ENCODE measurements at places on chromosomes 12 and 14.

DNA sequence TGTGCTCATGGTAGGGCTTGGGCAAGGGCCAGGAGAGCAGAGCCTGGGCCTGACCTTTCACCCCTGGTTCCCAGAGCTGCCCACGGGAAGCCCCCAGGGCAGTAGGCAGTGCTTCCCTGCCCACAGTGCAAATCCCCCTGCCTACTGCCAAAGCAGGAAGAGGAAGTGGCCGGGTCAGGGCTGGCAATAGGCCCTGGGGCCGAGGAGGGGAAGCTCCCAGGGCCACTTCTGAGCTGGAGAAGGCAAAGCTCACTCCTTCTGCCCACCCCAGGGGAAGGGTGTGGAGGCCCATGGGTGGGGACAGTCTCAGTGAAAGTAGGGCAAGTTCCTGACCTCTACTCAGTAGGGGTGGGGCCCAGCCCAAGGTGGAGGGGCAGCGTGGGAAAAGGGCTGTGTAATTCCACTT, 5.4 kb upstream of the NR4A1 start:
- H3K27me3 ChIP-seq, result no peaks in the 10 kb centered on the region
- H3K4me1 ChIP-seq, result peaks cover 77% of the 10 kb centered on the region
- no peak overlapping the region for H3K4me3 ChIP-seq
- no peak for DNase-seq

- H3K27ac ChIP-seq, result no peak overlapping the region
- no peaks in the 10 kb centered on the region for H3K36me3 ChIP-seq
- H3K4me3 ChIP-seq, result no peak overlapping the region
- no peaks in the 10 kb centered on the region for H3K27me3 ChIP-seq
- no peak for DNase-seq
Measured at GRCh38 chr12:7160183-7160582, 29.3 kb upstream of the PEX5 start.

DNA sequence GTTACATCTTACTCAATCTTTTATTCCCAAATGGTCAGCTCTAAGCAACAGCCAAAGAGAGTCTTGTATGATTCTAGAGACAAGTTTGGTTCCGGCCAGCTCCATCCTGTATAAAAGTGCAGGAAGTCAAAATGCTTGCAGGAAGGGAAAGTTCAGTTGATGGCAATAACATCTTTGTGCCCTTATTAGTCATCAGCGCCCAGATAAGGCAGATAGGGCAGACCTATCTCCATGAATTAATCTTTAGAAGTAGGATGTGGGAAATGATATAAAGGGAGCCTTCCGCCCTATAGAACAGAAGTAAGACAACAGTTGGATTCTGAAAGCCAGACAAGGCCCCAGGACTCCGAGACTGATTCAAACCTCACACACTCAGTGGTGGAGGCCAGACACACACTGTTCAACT, 6.4 kb downstream of the GNS start:
- peaks cover 12% of the 10 kb centered on the region for H3K4me1 ChIP-seq
- no peak overlapping the region for H3K4me3 ChIP-seq
- DNase-seq, result peak; percentile 19
- H3K27ac ChIP-seq, result no peak overlapping the region
- peaks cover 10% of the 10 kb centered on the region for H3K36me3 ChIP-seq
- H3K27me3 ChIP-seq, result no peaks in the 10 kb centered on the region

GRCh38 chr12:25757037-25757665, 201.3 kb upstream of the RASSF8 start:
- no peak for DNase-seq
- H3K27ac ChIP-seq, result no peak overlapping the region
- no peaks in the 10 kb centered on the region for H3K4me1 ChIP-seq
- no peaks in the 10 kb centered on the region for H3K36me3 ChIP-seq
- H3K27me3 ChIP-seq, result no peaks in the 10 kb centered on the region

DNA sequence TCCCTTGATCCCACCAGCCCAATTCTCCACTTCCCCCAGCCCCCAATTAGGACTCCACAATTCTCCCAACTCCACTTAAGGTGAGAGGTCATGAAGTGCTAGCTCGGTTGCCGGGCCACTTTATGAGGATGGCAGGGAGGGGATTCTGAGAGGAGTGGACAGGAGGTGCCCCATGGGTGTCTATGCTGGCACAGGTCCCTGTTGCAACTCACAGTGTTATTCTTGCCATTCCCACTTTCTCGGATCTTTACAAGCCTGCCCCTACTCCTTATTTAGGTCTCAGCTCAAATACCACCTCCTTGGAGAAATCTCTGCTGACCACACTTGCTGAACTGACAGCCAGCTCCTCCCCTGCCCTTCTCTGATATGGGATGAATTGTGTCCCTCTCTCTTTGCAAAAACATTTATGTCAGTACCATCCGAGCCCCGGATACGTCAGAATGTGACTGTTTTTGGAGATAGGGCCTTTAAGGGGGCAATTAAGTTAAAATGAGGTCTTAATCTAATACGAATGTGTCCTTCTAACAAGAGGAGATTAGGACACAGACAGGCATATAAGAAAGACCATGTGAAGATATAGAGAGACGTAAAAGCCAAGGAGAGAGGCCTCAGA, 4.2 kb upstream of the LGALS3 start:
- H3K4me3 ChIP-seq, result no peak overlapping the region
- no peaks in the 10 kb centered on the region for H3K36me3 ChIP-seq
- peaks cover 50% of the 10 kb centered on the region for H3K4me1 ChIP-seq
- no peak for DNase-seq
- H3K27me3 ChIP-seq, result no peaks in the 10 kb centered on the region

- H3K27me3 ChIP-seq, result no peaks in the 10 kb centered on the region
- no peak for DNase-seq
- H3K27ac ChIP-seq, result no peak overlapping the region
- peaks cover 44% of the 10 kb centered on the region for H3K4me1 ChIP-seq
Measured at GRCh38 chr14:52876806-52877205, 74.0 kb downstream of the FERMT2 start.

DNA sequence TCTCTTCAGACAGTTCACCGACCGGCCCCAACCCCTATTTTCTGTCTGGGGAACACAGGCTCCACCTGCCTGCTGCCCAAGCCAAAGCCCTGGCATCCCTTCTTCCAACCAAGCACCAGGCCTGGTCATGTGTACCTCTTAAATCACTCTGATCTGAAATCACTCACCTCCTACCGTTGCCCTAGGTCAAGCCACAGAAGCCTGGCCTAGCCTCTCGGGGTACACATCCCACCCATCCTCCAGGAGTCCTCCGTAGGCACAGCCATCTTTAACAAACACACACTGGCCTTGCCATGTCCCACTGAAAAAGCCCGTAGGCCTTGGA, 81.8 kb downstream of the IRF2BPL start:
- no peak overlapping the region for H3K4me3 ChIP-seq
- no peak for DNase-seq
- peak overlapping the region; percentile 57 for H3K27ac ChIP-seq
- no peaks in the 10 kb centered on the region for H3K36me3 ChIP-seq

DNA sequence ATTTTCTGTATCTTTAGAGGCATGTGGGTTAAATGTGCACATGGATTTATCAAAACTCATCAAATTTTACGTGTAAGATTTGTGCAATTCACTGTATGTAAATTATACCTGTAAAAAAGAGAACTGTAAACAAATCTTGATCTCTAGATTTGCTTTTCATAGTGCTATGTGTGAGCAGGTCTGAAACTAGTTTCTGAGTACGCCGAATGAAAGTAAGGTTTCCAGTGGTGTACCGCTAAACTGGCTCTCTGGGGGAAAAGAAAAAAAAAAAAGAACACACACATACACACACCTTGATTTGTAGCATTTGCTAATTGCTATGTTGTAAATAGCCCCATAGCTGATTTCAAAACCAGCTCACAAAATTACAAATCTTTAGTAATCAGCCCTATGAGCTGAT, 8.6 kb upstream of the SLC41A2 start:
- H3K27ac ChIP-seq, result no peak overlapping the region
- H3K4me3 ChIP-seq, result no peak overlapping the region
- no peaks in the 10 kb centered on the region for H3K36me3 ChIP-seq
- H3K27me3 ChIP-seq, result no peaks in the 10 kb centered on the region

- H3K4me3 ChIP-seq, result no peak overlapping the region
- H3K36me3 ChIP-seq, result peaks cover 7% of the 10 kb centered on the region
- DNase-seq, result no peak
- H3K27me3 ChIP-seq, result no peaks in the 10 kb centered on the region
- H3K4me1 ChIP-seq, result no peaks in the 10 kb centered on the region
- no peak overlapping the region for H3K27ac ChIP-seq
Measured at GRCh38 chr12:44384136-44384535, 492.0 kb downstream of the NELL2 start.

DNA sequence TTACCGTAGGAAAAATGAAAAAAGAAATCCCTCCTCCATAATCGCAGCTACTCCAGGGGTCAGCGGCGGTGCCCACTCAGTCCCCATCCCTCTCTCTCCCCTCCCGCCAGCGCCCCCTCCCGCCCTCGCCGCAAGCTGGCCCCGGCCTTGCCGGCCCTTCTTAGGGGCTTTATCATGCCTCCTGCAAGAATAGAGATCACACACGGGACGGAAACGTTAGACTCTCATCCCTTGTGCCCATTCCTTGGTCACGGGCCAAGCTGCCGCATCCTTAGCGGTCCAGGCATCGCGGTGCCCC, 692 bp upstream of the COX14 start:
- H3K27ac ChIP-seq, result peak overlapping the region; percentile 79
- H3K36me3 ChIP-seq, result peaks cover 3% of the 10 kb centered on the region
- H3K4me1 ChIP-seq, result peaks cover 50% of the 10 kb centered on the region
- DNase-seq, result no peak
- peak overlapping the region; percentile 30 for H3K4me3 ChIP-seq
- no peaks in the 10 kb centered on the region for H3K27me3 ChIP-seq

DNA sequence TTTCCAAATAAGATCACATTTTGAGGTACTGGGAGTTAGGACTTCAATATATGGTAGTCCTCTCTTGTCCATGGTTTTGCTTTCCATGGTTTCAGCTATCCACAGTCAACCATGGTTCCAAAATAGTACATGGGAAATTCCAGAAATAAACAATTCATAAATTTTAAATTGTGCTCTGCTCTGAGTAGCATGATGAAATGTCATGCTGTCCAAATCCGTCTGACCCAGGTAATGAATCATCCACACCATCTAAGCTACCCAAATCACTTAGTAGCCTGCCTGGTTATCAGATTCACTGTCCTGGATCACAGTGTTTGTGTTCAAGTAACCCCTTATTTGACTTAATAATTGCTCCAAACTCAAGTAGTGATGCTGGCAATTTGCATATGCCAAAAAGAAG, 197.9 kb downstream of the TMTC3 start:
- no peak overlapping the region for H3K27ac ChIP-seq
- H3K4me1 ChIP-seq, result no peaks in the 10 kb centered on the region
- DNase-seq, result no peak
- no peak overlapping the region for H3K4me3 ChIP-seq
- no peaks in the 10 kb centered on the region for H3K27me3 ChIP-seq

GRCh38 chr14:95518045-95518751, 1.7 kb upstream of the SYNE3 start:
- no peak overlapping the region for H3K4me3 ChIP-seq
- H3K27ac ChIP-seq, result no peak overlapping the region
- H3K27me3 ChIP-seq, result no peaks in the 10 kb centered on the region
- no peak for DNase-seq

GRCh38 chr14:92704821-92705220, 43.6 kb downstream of the LGMN start:
- H3K27ac ChIP-seq, result no peak overlapping the region
- H3K36me3 ChIP-seq, result peaks cover 65% of the 10 kb centered on the region
- no peaks in the 10 kb centered on the region for H3K27me3 ChIP-seq
- peaks cover 3% of the 10 kb centered on the region for H3K4me1 ChIP-seq
- no peak overlapping the region for H3K4me3 ChIP-seq
- DNase-seq, result no peak

GRCh38 chr14:55752580-55753390, 172.8 kb downstream of the KTN1 start:
- no peaks in the 10 kb centered on the region for H3K36me3 ChIP-seq
- no peak for DNase-seq
- H3K27ac ChIP-seq, result no peak overlapping the region
- no peaks in the 10 kb centered on the region for H3K27me3 ChIP-seq

- H3K27ac ChIP-seq, result no peak overlapping the region
- no peaks in the 10 kb centered on the region for H3K27me3 ChIP-seq
- no peak overlapping the region for H3K4me3 ChIP-seq
- peaks cover 25% of the 10 kb centered on the region for H3K36me3 ChIP-seq
- H3K4me1 ChIP-seq, result no peaks in the 10 kb centered on the region
- no peak for DNase-seq
Measured at GRCh38 chr14:101905614-101906013, 58.8 kb upstream of the DYNC1H1 start.

DNA sequence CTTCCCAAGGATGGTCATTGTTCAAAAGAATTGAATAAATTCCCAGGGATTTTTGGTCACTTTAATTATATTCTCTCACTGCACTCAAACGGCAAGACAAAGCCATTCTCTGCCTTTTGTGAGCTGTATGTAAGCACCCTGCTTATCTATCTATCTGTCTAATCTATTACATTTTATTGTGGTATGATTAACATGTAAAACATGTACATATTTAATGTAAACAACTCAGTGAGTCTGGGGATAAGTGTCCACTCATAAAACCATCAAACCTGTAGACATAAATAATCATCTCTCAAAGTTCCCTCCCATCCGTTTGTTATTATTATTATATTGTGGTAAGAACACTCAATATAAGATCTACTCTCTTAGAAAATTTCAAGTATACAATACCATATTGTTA, 167.1 kb downstream of the CAND1 start:
- DNase-seq, result no peak
- no peaks in the 10 kb centered on the region for H3K27me3 ChIP-seq
- no peak overlapping the region for H3K27ac ChIP-seq
- peaks cover 13% of the 10 kb centered on the region for H3K4me1 ChIP-seq
- no peak overlapping the region for H3K4me3 ChIP-seq
- no peaks in the 10 kb centered on the region for H3K36me3 ChIP-seq

- H3K36me3 ChIP-seq, result no peaks in the 10 kb centered on the region
- no peak overlapping the region for H3K4me3 ChIP-seq
- no peak for DNase-seq
- no peak overlapping the region for H3K27ac ChIP-seq
- H3K27me3 ChIP-seq, result no peaks in the 10 kb centered on the region
Measured at GRCh38 chr12:87923361-87923760, 105.8 kb downstream of the C12orf50 start.

DNA sequence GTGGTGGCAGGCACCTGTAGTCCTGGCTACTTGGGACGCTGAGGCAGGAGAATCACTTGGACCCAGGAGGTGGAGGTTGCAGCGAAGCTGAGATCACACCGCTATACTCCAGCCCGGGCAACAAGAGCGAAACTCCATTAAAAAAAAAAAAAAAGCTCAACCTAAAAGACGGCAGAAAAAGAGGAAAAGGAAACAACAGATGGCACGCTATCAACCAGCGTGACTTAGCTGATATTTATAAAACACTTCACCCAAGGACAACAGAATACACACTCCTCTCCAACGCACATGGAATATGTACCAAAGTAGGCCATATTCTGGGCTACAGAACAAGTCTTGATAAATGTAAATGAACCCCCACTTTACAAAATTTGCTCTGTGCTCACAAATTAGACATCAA, 34.0 kb upstream of the CLMN start:
- no peaks in the 10 kb centered on the region for H3K36me3 ChIP-seq

GRCh38 chr14:100348784-100349685, 25.9 kb downstream of the SLC25A47 start:
- no peak overlapping the region for H3K4me3 ChIP-seq
- H3K4me1 ChIP-seq, result no peaks in the 10 kb centered on the region
- H3K27me3 ChIP-seq, result no peaks in the 10 kb centered on the region

Measured in tibial nerve (tissue), 4 donors.